Stimulated activated CD4-positive, alpha-beta T cell treated with anti-CD3 and anti-CD28 coated beads, Interleukin-4, amount 100 ng/mL, for 24 hours (primary cell): ENCODE measurements at places on chromosomes 5 and 9.

- no peak for DNase-seq
These were observed 189.4 kb downstream of the CCDC192 start for GRCh38 chr5:127892467-127893207.

DNA sequence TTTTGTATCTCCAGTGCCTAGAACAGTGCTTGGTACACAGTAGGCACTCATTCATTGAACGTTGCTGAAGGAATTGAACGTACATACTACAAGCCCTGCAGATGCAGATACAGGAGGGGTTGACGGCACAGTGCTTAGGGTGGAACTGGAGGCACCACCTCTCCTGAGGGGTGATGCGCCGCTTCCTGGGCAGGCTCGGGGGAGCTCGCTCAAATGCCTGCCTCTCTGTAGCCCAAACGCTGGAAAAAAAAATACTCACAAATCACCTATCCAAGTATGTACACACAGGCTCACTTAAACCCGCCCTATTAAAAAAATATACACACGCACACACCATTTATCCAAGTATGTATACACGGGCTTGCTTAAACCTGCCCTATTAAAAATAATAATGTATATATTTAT, 536 bp upstream of the COMMD10 start:
- peak; percentile 33 for DNase-seq

DNA sequence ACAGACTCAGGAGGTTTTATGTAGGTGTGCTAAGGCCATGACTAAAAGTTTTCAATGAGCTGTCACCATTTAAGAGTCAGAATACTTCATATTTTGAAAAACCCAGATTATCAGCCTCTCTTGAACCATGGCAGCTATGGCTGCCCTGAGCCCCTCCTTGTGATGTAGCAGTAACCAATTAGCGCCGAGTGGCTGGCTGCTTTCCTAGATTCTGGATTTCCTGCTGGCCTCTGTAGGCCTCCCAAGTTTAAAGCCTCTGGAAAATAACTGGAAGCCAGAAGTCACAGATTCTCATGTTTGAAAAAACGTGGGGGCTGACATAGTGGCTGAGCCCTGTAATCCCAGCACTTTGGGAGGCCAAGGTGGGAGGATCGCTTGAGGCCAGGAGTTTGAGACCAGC, 25.5 kb downstream of the DAB2IP start:
- no peak for DNase-seq

- DNase-seq = no peak
These were observed 396.9 kb downstream of the GADD45G start for GRCh38 chr9:90001747-90002146.

DNA sequence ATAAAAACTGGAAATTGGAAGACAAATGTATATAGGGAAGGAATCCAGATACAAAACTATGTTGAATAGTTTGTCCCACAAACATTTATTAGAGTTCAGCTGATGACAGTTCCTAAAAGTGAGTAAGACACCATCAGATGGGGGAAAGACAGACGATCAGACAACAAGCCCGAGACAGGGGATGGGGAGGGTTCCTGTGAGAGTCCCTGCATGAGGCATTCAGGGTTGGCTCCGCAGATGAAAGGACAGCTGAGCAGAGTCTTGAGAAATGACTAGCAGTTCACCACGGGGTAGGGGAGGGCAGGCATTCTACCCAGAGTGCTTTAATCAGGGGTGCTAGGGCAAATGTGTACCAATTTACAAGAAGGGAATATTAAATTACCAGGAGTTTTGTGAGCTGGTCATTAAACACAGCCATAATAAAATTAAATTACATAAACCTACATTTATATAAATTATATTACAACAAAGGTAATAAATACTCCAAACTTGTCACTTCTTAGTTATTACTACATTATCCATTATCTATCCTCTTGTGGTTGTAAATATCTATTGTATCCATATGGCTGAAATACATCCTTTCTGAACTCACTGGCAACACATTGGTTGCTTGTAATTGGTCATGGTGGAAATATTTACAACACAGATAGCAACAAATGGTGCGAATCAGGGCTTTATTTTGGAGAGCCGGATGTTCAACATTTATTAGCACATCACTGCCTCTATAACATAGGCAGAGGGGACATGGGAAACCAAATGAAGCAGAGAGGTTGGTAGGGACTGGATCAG, 27.8 kb downstream of the TNFSF15 start:
- DNase-seq = peak; percentile 52

DNA sequence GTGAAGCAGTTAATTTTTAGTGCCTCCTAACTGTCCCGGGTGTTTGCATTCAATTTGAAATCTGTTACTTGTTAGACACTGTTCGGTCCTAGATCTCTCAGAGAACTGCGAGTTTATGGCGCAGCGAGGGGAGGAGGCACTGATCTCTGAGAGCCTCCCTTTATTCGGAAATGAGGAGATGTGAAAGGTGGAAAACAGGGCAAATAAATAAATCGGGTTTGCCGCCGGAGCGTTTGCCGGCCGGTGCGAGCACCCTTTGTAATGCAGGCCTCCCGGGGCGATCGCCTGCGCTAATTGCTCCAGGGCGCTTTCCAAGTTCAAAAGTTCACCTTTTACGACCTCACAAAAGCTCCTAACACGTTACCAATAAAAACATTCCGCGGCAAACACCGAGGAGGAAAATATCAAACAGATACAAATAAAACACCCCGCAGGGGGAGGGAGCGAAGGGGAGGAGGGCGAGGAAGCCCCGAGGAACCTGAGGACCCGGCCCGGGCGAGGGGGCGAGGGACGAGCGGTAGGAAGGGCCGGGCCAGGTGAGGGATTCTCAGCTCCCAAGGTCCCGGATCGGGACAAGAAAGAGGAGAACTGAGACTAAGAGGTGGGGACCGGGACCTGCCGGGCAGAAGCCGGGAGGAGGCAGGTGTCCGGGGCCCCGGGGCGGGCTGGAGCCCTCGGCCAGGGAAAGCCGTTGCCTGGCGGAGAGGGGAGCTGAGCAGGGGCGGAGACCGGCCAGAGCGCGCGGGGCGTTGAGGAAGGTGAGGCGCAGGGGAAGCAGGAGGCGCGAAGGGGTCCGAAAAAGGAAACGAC, 1.4 kb downstream of the NR6A1 start:
- no peak for DNase-seq

DNA sequence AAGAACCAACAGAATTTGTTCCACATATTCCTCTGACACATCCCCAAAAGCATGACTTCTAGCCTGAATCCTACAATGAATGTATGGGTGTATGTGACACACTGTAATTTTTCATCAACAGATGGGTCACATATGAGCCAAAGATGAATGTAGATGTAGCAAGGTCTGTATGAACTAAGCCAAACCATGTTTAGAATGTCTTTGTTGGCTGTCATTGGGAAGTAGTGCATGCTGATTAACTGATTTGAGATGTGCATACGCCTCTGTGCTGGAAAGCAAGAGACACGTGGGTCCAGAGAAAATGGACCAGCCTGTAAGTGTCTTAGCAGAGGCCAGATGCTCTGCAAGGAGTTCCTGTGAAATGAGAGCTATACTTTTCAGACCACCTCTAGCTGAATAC, 222.0 kb downstream of the COMMD10 start:
- DNase-seq = no peak

DNA sequence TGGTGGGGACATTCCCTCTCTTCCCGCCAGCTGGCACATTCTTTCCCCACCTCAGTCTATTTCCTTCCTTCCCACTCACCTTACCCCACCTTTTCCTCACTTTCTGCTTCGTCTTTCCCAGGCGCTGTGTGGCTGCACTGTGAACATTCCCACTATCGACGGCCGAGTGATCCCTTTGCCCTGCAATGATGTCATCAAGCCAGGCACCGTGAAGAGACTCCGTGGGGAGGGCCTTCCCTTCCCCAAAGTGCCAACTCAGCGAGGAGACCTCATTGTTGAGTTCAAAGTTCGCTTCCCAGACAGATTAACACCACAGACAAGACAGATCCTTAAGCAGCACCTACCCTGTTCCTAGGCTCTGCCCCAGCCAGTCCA, 7.3 kb downstream of the DNAJB5 start:
- DNase-seq = no peak

DNA sequence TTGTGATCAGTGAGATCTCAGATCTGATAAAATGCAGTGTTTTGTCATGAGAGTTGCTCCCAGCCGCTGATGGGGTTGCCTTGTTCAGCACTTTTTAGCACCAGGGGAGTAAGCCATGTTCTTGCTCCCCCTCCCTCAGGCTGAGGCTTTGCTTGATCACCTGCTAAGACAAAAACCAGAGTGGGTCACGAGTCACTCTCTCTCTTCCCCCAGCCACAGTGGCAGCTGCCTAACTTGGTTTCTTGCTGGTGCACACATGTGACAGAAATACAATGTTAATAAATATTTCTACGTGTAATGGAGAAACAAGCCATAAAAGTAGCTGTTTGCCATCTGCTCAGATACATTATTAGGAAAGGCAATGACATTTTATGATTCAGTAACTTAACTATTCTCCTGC, 212.4 kb upstream of the DMRT1 start:
- DNase-seq = peak; percentile 7

- DNase-seq = no peak
These were observed 135.1 kb downstream of the SIL1 start for GRCh38 chr5:139062910-139063663.

DNA sequence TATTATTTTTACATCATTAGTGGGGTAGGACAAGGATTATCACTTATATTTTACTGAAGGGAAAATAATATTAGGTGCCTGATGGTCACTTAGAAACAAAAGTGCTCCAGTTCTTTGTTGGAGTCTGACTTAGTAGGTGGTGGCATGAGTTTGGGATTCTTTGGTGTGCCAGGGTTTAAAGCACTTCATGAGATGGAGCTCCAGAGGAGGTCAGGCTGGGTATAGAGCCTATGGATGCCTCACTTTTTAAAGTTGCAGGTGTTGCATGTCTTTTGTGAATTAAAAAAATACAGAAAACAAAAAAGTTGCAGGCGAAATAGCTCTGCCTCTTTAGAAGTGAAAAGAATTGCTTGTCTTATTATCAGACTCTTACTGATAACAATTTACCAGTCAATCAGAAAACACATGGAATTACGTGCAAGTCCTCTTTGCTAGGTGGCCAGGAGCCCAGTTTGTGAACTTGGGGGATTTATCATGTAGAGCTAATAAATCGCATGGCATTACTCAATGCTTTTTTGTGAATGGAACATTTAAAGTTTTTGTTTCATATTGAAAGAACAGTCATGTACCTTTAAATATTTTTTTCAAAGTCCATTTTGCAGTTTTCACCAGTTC, 1.6 kb downstream of the ITK start:
- no peak for DNase-seq

DNA sequence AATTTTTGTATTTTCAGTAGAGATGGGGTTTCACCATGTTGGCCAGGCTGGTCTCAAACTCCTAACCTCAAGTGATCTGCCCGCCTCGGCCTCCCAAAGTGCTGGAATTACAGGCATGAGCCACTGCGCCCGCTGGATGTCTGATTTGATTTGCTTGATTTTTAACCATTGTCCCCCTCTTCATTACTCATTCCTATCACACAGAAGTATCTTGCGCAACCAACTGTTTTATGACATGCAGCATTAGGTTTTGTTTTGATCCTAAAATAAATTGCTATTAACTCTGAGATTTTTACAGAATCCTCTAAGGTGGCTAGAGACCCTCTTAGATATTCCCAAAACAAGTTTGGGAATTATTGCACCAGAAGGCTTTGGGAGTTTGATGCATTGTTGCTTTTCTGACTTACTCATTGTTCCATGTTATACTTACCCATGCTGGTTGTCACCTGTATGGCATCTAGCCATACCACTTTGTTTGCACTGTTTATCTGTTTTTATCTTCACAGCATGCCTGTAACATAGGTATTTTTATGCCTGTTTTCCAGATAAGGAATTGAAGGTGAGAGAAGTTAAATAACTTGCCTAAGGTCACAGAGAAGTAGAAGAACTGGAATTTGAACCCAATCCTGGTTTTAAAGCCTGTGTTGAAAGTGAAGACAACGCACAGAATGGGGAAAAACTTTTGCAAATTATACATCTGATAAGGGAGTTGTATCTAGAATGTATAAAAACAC, 35.9 kb upstream of the PWWP2A start:
- DNase-seq = no peak
